Cardiac fibroblast (primary cell): ENCODE measurements at places on chromosomes 5 and 9.

- no peak for DNase-seq
Measured at GRCh38 chr5:159065135-159065534, 34.6 kb downstream of the EBF1 start.

- no peak for DNase-seq
Measured at GRCh38 chr5:168737066-168737465, 157.9 kb upstream of the PANK3 start.

DNA sequence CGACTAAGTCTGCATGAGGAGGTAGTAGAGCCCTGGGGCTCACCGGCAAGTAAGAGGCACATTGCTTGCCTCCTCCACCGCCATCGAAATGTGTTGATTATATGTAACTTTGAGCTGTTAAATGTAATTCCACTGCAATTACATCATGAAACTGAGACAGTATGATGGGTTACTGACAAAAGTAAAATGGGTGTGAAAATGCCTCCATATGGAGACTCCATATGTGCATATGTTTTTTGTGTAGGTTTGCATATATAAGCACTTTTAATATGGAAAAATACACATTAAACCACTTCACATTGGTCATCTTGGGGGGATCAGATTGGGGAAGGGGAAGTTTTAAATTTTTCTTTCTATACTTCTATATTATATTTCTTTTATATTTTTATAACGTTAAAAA, 29.8 kb downstream of the NFIL3 start:
- no peak for DNase-seq

GRCh38 chr5:171309276-171310211, 496 bp downstream of the TLX3 start:
- no peak for DNase-seq

GRCh38 chr9:98846081-98846480, 38.6 kb downstream of the GALNT12 start:
- no peak for DNase-seq

DNA sequence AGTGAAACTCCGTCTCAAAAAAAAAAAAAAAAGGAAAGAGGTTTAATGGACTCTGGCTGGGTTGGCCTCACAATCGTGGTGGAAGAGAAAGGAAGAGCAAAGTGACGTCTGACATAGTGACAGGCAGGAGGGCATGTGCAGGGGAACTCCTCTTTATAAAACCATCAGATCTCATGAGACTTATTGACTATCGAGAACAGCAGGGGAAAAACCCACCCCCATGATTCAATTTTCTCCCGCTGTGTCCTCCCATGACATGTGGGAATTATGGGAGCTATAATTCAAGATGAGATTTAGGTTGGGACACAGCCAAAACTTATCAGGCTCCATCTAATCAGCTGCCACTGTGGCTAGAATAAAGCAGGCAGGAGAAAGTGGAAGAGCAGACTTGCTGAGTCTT, 610.4 kb upstream of the NUDT12 start:
- DNase-seq = no peak

- peak; percentile 7 for DNase-seq
Measured at GRCh38 chr5:132655821-132656773, 1.9 kb upstream of the IL13 start.

- peak; percentile 93 for DNase-seq
Measured at GRCh38 chr5:143562935-143563334, 159.4 kb upstream of the NR3C1 start.

- DNase-seq = peak; percentile 30
Measured at GRCh38 chr5:113806904-113807303, 293.4 kb downstream of the YTHDC2 start.

- DNase-seq = no peak
Measured at GRCh38 chr9:20236676-20237075, 385.6 kb downstream of the MLLT3 start.

DNA sequence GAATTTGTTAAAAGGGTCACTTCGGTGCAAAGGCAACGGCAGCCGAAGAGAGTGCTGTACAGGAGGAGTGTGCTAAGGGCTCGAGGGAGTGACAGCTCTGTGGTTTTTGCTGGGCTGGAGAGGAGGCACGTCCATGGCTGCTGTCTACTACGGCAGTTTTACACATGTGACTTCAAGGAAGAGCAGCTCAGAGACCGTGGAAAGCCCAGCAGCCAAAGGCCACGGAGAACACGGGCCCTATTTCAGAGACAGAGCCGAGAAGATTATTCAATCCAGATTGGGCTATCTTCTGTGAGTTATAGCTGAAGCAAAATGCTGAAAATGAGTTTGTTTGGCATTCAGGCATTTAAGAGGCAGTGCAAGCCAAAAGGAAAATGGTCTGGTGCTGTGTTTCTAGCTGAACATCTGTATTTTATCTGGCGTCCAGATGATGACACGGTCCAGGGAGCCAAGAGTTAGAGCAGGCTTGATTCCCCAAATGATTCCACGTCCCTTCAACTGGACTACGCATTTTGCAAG, 96.4 kb downstream of the RFK start:
- peak; percentile 45 for DNase-seq

- DNase-seq = peak; percentile 11
Measured at GRCh38 chr5:66597183-66597757, 1.1 kb downstream of the MAST4 start.

GRCh38 chr5:149546974-149547373, 4.3 kb downstream of the CSNK1A1 start:
- no peak for DNase-seq

GRCh38 chr5:160493806-160494338, 72.2 kb downstream of the PTTG1 start:
- DNase-seq = no peak

DNA sequence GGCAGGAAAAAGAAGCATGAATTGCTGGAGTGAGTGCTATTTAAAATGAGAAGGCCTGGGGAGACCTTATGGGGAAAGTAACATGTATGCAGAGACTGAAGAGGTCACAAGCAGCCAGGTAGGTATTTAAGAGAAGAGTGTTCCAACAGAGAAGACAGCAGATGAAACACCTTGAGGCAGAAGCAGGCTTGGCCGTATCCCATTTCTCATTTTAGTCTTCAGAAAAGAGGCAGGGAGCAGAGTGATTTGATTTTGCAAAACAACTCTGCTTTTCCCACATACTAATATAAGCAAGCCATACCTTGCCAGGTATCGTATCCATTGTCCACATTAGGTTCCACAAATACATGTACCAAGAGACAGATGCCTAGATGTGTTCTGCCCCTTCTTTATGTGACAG, 244.3 kb downstream of the ASTN2 start:
- DNase-seq = no peak

DNA sequence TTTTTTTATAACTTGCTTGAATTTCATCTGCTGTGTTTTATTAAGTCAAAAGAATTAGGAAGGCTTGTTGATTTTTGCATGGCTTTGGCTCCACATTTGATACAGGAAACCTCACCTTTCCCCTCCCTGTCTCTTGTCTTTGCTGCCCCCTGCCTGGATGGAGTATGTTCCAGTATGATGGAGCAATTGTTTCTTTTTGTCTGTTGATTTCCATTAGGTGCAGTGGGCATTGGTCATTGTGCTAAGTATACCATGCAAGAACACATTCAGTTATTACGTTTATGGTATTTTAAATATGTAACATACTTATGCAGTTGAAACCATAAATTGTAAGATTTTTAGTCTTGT, 19.6 kb downstream of the TJP2 start:
- no peak for DNase-seq

GRCh38 chr9:38118862-38119438, 49.9 kb upstream of the SHB start:
- no peak for DNase-seq

- DNase-seq = no peak
Measured at GRCh38 chr9:130156672-130157071, 15.5 kb upstream of the NCS1 start.

DNA sequence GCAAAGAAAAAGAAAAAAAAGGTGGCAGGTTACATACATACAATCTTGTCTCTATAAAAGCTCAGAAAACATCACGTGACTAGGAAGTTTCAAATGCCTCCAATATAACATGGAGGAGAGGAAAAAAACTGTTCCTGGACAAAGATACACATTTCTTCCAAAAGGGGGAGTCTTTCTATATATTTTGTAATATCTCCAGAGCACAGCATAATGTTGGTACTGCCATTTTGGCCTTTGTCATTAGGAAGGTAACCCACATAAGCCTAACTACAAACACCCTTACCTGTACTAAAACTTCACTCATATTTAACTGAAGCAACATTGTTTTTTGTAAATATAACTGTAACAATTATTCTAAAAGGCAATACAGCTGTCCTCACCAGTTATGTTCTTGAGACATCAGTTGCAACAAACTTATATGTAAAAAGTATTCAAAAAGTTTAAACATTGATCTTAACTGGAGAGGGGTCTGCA, 1.2 kb upstream of the BTF3 start:
- DNase-seq = peak; percentile 65

- DNase-seq = no peak
Measured at GRCh38 chr9:1875921-1876448, 139.2 kb upstream of the SMARCA2 start.

DNA sequence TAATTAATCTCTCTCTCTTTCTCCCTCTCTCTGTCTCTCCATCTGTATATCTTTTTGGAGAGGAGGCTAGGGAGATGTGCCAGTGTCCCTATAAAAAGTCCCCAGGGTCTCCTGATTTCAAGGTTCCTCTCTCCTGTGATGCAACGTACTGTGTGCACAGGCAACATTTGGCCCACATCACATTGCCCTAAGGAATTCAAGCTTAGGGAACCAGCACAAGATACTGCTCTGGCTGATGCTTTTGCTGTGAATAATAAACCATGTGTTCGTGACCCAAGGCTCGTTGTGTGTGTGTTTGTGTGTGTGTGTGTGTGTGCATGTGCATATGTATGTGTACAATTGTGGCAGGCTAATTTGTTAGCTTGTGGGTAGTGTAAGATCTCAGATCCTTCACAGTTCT, 9.7 kb downstream of the SPATA9 start:
- peak; percentile 79 for DNase-seq

GRCh38 chr5:155827949-155828348, 499.0 kb upstream of the SGCD start:
- no peak for DNase-seq

- DNase-seq = peak; percentile 52
Measured at GRCh38 chr5:55969956-55970355, 24.8 kb downstream of the IL6ST start.

DNA sequence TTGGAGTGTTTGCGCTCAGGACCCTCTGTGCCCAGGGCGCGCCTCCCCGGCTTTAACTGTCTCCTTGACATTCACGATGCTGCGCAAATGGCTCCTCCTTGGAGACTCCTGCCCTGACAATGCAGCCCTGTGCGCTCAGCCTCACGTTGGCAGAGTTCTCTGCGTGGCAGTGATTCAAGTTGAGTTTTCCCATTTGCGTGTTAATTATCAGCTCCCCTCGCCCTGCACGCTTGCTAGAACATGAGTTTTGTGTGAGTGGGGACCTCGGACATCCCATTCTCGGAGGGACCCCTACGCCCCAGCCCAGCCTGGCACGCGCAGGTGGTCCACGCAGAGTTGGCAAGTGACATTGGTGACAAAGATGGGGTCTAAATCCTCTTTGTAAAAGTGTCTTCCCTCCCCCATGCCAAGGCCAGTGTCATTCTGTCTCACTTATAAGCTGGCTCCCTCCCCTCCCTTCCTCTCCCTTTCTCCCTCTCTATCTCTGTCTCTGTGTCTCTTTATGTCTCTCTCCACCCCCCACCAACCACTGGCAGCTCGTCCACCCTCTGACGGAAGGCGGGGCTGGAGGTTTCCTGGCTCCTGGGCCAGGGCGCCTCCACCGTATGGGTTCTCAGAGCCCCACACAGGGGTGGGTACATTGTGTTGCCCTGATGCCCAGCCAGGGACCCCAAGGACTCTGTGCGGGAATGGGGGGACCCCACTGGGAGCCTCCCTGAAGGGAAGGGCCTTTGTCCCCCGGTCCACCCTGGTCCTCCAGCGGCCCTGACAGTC, 169.3 kb downstream of the OLFM1 start:
- no peak for DNase-seq

- no peak for DNase-seq
Measured at GRCh38 chr5:15117688-15118087, 246.1 kb upstream of the ANKH start.

- no peak for DNase-seq
Measured at GRCh38 chr9:70934642-70935041, 186.8 kb downstream of the TRPM3 start.

- no peak for DNase-seq
Measured at GRCh38 chr5:89721931-89722330, 687.6 kb downstream of the CETN3 start.

DNA sequence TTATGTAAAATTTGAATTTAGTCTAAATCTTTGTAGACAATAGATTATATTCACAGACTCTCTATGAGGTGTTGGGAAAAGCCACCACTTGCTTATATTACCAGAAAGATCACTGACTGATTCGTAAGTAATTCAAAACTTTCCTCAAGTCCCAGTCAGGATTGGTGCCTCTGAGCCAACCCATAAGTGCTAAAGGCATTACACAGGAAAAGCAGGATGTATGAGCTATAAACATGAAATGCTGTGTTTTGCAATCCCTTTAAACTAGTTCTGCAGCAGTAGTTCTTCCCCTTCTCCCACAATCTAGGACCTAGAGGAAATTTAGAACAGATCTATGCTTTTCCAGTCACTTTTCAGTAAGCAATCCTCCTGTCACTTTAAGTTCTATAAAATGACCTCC, 48.0 kb downstream of the SHLD3 start:
- peak; percentile 64 for DNase-seq

- no peak for DNase-seq
Measured at GRCh38 chr5:3118340-3118739, 366.9 kb upstream of the IRX2 start.

- DNase-seq = no peak
Measured at GRCh38 chr5:79729679-79730078, 40.0 kb downstream of the CMYA5 start.

GRCh38 chr5:126816649-126817048, 39.7 kb downstream of the LMNB1 start:
- DNase-seq = no peak

- DNase-seq = peak; percentile 98
Measured at GRCh38 chr9:86795823-86796553, 151.3 kb downstream of the GAS1 start.

GRCh38 chr5:5141625-5142525, 1.7 kb downstream of the ADAMTS16 start:
- DNase-seq = peak; percentile 71

GRCh38 chr9:134492281-134492691, 149.3 kb upstream of the COL5A1 start:
- peak; percentile 97 for DNase-seq
